ENCODE measurements at places on chromosomes 1 and 21.

GRCh38 chr1:62832276-62832675, 48.3 kb downstream of the ATG4C start:
- no peak for DNase-seq

DNA sequence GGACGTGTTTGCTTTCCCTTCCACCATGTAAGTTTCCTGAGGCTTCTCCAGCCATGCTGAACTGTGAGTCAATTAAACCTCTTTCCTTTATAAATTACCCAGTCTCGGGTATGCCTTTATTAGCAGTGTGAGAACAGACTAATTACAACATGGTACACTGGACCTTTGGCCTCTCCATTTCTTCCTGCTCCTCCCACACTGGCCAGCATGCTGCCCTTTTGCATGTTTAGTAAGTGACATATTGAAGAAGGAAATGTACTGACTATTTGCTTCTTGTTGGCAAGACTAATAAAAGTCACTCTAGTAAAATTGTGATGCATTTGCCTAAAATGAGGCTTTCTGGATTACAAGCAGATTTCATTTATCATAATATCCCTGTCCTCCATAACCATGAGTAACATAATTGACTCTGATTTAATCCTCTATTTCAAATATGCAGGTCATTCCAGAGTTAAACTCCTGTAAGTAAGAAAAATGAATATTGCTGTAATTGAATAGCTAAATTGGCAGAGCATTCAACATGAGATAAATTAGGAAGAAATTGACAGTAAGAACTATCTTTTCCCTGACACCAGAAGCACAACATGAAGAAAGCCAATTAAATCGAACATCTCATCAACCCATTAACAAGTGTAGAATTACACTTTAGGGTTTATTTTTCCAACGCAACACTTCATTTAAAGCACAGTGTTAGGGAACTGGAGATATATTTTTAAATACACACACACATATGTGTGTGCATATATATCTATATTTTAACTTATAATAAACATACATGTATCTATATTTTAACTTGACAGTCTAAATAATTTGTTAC, 427.8 kb upstream of the ZP4 start:
- DNase-seq = no peak

- DNase-seq = peak; percentile 67
Observed at GRCh38 chr21:43866260-43866629, 1.2 kb downstream of the AGPAT3 start.

GRCh38 chr1:116326486-116326885, 46.6 kb upstream of the ATP1A1 start:
- DNase-seq = no peak

- DNase-seq = no peak
Observed at GRCh38 chr1:21028520-21029145, 148.1 kb downstream of the EIF4G3 start.

GRCh38 chr1:83777758-83778101, 221.2 kb downstream of the TTLL7 start:
- DNase-seq = no peak

DNA sequence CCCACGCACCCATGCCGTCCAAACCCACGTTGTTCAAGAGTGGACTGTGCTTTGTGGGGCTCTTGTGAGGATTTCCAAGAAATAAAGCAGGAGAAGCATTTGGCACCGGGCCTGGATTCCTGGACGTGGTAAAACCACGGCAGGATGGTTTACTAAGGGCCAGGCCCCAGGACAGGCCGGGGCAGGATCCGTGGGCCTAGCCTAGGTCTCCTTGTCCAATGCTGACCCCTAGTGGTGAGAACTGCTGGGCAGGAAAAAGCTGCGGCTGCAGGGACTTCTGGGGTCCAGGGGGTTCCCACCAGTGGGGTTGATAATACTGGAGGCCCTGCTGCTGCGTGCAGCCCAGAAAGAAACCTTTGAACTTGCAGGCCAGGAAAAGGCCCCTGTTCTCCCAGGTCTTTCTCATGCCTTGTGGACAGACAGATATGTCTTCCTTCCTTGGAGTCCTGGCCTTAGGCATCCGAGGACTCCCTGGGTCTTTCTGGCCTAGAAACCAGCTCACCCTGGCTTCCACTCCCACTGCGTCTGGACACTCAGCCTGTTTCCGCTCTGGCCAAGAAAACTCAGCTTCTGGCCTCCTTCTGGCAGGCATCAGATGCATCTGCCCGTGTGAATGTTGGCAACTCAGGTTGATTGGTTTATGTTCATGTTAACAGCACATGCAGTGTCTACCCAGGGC, 106.9 kb upstream of the TMEM51 start:
- peak; percentile 87 for DNase-seq

DNA sequence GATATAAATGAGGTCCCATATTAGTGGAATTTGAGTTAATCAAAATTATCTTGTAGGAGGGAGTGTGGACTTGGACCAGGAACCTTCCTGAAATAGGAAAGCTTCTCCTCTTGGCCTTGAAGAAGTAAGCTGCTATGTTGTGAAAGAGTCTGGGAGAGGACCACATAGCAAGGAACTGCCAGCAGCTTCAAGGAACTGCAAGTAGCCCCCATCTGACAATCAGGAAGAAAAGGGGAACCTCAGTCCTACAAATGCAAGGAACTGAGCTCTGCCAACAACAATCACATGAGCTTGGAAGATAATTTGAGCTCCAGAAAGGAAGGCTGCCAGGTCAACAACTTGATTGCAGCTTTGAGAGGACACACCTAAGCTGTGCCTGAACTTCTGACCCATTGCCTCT, 8.2 kb upstream of the PRMT6 start:
- DNase-seq = no peak

GRCh38 chr1:151799179-151800022, 5.8 kb downstream of the LINGO4 start:
- DNase-seq = peak; percentile 9

DNA sequence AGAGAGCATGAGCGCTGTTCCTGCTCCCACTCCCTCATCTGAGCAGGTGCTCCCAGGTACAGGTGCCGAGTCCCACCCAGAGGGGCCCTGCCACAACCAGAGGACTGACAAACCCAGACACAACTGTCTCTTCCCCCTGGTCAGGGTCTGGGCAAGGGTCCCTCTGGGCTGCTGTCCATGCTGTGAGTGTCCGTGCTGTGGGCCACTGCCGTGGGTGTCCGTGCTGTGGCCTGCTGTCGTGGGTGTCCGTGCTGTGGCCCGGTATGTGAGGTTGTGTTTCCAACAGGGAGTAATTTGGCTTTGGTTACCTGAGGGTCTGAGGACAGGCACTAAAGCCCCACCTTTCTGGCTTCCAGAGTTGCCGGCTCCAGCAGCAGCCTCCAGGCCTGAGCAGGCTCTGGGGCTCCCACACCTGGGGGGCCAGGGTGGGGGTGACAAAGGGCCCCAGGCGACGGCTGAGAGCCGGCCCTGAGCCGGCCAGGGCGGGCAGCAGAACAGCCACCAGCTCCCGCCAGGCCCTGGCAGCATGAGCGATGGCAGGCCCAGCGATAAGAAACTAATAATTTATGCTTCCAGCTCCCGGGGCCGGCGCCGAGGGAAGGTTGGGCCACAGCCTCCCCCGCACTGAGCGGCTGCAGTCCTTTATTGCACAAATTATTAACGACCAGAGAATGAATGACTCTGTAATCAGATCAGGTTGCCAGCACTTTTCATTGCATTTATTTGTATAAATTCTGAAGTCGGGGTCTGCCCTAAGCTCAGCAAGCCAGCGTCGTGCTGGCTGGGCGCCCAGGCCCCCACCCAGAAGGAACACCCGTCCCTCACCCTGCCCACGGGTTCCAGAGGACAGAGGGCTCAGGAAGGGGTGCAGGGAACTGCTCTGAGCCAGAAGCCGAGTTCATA, 7.3 kb upstream of the SAMD11 start:
- no peak for DNase-seq

GRCh38 chr1:184186167-184186566, 134.6 kb downstream of the TSEN15 start:
- no peak for DNase-seq

- DNase-seq = no peak
Observed at GRCh38 chr1:156964441-156964840, 44.0 kb downstream of the LRRC71 start.

- no peak for DNase-seq
Observed at GRCh38 chr1:30632481-30632880, 90.9 kb downstream of the MATN1 start.

- peak; percentile 78 for DNase-seq
Observed at GRCh38 chr1:26122988-26123973, 11.7 kb downstream of the PDIK1L start.

Data from choroid plexus epithelial cell (primary cell).